Endodermal cell (in vitro differentiated cells): ENCODE measurements at places on chromosomes 3 and 15.

DNA sequence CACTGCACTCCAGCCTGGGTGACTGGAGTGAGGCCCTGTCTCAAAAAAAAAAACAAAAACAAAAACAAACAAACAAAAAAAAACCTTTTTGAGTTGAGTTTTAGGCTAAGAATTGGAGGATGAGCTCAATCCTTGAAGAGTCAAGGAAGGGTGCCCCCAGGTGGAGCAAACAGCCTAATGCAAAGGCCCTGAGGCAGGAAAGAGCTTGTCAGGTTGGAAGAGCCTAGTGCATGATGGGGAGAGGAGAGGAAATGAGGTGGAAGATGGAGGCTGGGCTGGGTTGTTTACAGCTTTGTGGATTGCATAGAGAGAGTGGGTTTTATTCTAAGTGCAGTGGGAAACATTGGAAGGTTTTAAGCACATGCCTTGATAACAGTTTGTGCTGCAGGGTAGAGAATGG is 2.1 kb upstream of the SNX22 start:
- peak; percentile 79 for DNase-seq

GRCh38 chr3:127037021-127037400 is 54.1 kb downstream of the PLXNA1 start:
- no peak for DNase-seq

GRCh38 chr3:41169023-41169422 is 30.3 kb upstream of the CTNNB1 start:
- no peak for DNase-seq

DNA sequence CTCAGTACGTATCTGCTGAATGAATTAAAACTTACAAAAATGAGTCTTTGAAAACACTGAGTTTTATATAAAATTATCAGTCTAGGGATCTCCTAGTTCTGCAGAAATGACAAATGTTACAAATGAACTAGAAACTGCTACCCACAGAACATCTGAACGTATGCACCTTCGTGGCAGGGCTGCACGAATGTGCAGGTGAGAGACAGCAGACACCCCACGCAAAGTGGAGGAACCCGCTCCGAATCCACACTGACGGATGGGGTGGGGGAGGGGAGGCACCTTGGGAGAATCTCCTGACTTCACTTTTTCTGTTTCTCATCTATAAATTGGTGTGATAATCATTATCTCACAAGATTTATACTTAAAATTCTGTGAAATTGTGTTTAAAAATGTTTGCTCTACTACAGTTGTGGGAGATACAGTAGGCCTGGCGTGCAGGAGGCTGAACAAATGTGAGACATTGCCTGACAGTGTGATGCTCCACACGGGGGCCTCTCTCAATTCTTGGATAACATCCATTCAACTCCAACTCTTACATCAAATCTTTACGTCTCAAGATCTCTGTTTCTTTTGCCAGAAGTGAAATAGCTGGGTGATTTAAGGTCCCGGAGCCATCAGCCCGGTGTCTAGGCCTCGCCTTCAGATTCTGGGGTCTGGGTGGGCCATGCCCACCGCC is 86.9 kb downstream of the ATP10A start:
- no peak for DNase-seq

- no peak for DNase-seq
These were observed 78.4 kb upstream of the KLF13 start for GRCh38 chr15:31248263-31248662.

DNA sequence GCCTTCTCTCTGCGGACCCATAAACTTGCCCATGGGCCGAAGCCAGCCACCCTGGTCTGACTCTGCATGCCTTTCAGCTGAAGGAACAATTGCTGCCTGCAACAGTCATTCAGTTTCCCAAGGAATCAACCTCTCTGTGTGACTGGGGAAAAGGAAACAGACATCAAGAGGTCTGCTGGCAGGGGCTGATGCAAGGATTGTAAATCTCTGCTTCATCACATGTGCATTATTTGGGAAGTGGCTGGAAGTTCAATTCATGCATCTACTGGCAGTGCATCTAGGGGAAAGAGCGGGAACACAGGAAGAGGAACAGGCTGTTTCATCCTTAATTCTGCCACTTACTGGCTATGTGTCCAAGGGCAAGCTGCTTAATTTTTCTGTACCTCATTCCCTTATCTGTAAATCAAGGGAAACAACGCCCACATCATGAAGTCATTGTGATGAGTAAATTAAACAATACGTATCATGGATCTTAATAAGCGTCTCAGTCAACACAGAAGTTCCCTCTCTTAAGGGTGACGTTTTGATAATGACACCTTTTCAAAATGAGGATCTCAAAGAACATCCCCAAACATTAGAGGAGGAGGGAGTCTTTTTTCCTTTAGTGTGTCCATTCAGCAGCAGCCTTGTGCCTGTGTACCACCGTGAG is 17.4 kb upstream of the ADPGK start:
- DNase-seq, result no peak

DNA sequence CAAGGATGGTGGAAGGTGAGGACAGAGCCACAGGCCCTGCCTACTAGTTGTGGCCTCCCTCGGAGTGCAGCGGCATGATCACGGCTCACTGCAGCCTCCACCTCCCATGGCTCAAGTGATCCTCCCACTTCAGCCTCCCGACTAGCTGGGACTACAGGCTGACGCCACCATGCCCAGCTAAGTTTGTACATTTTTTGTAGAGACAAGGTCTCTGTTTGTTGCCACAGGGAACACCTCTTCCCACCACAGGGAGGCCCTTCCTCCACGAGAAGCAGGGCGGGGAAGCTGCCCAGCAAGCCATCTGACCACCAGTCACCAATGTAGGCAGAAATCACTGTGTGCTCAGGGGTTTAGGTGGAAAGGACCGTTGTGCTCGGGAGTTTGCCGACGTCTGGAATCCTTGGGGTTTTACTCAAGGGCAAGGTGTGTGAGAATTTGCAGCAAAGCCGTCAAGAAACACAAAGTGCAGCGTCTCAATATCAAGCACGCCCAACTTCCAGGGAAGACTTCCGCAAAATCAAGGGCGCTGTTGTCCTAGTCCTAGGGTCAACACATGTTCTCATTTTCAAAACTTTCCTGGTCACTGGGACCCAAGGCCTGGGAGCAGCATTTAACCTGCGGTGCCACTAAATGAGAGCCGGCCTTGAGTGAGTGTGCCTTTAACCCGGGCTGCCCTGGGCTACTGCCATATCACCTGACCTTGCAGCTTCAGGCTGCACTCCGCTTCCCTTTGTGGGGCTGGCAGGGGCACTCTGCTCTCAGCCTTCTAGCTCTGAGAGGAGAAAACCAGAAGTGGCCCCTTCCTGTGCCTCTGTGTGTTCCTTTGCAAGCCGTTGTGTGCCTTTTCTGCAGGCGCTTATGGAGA is 65.7 kb downstream of the SLC12A8 start:
- peak; percentile 62 for DNase-seq

DNA sequence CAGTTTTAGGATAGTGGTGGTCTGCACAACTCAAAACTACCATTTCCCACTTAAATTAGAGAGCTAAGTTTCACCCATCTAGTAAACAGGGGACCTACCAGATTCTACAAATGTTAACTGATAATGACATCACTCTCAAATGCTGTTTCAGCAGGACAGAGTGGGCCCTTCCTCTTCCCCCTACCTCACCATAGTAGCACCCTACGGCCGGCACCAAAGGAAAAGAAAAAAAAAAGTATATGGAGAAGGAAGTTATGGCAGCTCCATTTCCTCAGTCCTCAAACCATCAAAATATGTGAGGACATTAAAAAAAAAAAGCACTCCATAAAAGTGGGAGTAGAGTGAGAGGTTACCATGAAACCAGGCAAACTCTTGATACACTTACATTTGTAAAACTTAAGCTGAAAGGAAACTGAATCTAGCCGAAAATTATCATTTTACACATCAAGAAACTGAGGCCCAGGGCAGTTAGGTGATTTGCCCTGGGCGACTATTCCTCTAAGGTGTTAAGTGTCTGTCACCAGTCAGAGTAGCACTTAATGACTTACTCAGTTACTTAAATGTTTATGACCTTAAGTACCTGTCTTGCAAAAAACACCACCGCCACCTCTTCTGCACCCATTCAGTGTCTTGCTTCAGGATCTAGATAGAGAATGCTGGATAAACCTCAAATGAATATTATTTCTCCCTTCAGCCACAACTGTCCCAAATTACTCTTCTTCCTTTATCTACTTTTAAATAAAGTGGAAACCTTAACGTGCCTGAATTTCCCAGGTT is 2.7 kb downstream of the MSL2 start:
- no peak for DNase-seq

GRCh38 chr3:165462636-165463334 is 266.6 kb upstream of the SLITRK3 start:
- no peak for DNase-seq

GRCh38 chr3:51937611-51938450 is 3.9 kb downstream of the RRP9 start:
- no peak for DNase-seq

- no peak for DNase-seq
These were observed 16.3 kb downstream of the VPS39 start for GRCh38 chr15:42191610-42192346.

DNA sequence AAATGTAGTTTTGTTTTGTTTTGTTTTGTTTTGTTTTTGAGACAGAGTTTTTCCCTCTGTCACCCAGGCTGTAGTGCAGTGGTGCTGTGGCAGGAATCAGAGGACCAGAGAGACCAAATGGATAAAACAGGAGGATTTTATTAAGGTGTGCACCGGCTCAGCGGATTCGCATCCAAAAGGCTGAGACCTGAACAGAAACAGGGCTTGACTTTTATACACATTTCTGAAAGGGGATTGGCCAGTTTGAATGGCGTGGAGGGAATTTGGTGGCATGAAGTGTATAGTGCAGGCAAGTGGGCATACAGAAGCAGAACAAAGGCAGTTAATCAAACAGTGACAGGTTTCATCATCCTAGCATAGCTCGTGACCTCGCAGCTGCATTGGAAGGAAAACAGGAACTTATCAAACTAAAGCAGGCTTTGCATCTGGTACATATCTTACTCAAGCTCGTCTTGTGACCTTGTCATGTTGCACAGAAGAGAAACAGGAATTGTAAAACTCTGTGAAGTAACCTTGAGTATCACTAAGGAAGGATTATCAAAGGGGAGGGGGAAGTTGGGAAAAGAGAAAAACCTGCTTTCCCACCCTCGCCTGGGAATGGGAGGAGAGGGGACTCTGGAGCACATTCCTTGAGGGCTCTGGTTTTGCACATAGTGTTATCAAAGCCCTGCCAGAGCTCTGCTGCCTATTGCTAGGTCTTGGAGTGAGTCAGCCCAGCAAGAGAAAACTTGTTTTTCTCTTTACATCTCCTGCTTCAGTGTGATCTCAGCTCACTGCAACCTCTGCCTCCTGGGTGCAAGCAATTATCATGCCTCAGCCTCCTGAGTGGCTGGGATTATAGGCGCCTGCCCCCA is 38.5 kb downstream of the C3orf62 start:
- no peak for DNase-seq

DNA sequence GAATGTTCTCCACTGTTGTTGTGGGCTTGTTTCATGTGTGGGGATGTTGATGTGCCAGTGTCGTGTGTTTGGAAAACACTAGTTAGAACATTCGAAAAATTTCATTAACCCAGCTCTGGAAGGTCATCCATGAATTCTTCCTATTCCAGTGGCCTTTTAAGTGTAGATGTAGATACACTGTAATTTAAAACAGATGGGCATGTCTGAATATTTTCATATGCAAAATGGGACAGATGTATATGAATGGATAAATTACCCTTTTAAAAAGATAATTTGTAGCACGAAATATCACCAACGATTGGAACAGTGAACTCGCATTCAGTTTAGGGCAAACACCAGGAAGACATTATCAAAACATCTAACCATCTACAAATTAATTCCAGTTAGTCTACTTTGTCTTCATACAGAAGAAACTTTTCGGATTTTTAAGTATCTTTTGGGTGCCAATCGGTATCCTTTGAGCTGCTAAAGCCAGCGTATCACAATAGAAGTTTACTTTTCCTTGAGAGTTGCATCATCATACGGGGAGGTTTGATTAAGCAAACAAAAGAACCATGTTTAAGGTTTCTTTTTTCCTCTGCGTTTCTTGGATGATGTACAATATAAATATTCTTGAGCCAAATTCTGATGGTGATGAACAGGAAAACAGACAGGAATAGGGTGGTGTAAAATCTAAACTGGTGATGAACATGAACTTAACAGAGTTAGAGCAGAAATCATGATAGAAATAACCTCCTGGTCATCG is 528.1 kb downstream of the FOXP1 start:
- DNase-seq, result no peak

DNA sequence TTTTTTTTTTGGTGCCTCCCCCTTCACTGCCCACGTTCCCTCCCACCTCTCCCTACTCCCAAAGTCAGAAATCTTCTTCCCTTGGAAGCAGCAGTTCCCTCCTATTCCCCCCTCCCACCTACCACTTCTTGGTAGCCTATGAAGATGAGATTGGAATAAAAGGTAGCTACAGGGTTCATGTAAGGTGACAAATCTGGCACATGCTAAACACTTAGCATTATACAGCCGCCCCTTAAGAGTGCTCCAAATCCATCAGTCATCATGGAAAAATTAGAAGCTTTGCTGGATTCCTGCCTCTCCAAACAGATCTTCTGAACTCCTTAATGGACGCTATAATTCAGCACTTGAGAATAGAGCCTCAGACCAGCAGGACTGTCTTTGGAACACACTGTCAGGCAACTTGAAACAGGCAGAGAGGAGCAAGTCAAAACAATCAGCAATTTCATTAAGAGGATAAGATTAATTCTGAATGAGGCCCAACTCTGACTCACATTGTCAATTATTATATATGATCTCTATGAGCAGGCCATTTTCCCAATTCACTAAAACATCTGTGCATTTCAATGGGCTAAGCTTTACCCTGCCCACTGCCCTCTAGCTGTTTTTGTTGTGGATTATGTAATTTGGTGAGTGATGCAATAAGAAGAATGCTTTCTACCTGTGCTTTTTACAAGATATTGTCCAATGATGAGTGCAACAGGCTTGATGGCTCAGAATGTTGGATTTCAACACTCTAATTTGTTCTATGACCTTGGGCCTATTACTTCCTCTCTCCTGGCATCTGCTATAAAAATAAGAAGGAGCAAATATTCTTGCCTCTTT is 34.6 kb upstream of the SPRED1 start:
- DNase-seq, result no peak

- no peak for DNase-seq
These were observed 321.7 kb upstream of the ROPN1 start for GRCh38 chr3:124313621-124314020.

GRCh38 chr3:49641921-49642707 is 32.0 kb upstream of the APEH start:
- no peak for DNase-seq

DNA sequence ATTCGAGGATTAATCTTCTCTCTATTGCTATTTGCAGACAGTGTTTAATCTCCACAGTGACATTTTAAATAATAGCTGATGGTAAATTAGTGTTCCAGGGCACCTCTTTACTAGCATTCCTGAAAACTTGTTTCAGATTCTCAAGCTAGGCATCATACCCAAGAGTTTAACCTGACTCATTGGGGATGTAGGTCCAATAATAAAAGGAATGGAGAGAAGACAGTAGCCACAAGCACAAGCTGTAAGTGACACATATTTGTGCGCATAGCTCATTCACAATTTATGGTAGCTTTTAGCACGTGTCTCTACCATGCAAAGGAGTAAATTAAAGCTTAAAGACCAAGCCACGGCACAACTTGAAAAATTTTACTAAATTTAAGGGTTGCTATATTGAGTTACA is 171.3 kb upstream of the FAM3D start:
- no peak for DNase-seq
